Right lung (tissue), 10 donors: ENCODE measurements at places on chromosomes 7 and 10. TPM values are rescaled to one million over a fixed set of nuclear protein-coding genes. Genes with fewer than 3 reads are reported as not detected.

The TRIM4 gene
- polyA plus RNA-seq = 35.0 TPM

The ASZ1 gene
- 0.80 TPM for polyA plus RNA-seq

The SPDYE5 gene
- 3.9 TPM for polyA plus RNA-seq

The RNF148 gene
- 0.53 TPM for polyA plus RNA-seq

The SPAM1 gene
- not detected for polyA plus RNA-seq

The TUBB8 gene
- 0.86 TPM for polyA plus RNA-seq

DNA sequence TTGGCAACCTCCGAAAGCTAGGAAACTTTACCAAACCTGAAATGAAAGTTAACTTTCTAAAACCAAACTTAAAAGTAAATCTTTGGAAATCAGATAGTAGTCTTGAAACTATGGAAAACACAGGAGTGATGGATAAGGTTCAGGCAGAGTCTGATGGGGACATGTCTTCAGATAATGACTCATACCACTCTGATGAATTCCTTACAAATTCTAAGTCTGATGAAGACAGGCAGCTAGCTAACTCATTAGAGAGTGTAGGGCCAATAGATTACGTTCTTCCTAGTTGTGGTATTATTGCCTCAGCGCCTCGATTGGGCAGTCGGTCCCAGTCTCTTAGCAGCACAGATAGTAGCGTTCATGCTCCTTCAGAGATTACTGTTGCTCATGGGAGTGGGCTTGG lies 45.9 kb downstream of the MCMBP start:
- DNase-seq = no peak

DNA sequence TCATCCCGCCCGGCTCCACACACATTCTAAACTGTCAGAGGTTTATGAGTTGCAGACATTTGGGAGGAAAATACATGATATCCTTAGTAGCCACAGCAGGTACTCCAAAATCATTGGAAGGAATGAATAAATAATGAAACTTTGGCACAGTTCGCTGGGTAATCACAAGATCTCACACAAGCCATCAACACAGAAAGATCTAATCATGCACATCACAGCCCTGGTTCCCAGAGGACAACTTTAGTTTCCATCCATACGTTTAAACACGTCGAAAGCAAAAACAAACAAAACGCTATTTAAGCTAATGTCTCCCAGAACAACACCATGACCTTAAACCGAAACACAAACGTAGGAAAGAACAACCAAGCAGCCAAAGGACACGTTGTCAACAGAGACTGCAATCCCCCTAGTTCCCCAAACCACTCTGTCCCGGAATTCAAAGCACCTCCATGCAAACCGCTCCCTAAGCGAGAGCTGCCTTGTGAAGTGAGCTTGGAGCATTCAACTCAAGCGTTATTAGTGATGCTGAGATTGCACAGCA lies 12.3 kb downstream of the SVIL start:
- DNase-seq = no peak

DNA sequence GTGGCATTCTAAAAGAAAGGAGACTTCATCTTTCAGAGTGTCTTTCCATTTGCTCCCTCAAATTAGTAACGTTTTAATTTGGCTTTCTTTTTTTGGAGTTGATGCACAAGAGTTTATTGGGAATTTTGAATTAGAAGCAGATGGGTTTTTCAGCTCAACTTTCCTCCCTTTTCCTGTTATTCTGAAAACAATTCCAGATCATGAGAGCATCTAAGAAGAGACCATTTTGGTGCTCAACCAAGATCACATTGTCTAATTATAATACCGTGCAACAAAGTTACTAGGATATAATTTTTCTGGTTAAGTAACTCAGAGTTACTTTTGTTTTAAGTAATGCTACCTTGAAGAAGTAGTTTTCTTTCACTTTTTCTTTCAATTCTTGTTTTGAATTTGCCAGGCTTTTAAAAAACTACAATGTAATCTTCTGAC lies 396.6 kb upstream of the KLF6 start:
- DNase-seq = no peak

- peak; percentile 85 for DNase-seq
These were observed 1.4 kb upstream of the TRIM8 start for GRCh38 chr10:102642736-102643335.

GRCh38 chr10:43735907-43736306 lies 87.2 kb upstream of the ZNF32 start:
- DNase-seq = no peak

DNA sequence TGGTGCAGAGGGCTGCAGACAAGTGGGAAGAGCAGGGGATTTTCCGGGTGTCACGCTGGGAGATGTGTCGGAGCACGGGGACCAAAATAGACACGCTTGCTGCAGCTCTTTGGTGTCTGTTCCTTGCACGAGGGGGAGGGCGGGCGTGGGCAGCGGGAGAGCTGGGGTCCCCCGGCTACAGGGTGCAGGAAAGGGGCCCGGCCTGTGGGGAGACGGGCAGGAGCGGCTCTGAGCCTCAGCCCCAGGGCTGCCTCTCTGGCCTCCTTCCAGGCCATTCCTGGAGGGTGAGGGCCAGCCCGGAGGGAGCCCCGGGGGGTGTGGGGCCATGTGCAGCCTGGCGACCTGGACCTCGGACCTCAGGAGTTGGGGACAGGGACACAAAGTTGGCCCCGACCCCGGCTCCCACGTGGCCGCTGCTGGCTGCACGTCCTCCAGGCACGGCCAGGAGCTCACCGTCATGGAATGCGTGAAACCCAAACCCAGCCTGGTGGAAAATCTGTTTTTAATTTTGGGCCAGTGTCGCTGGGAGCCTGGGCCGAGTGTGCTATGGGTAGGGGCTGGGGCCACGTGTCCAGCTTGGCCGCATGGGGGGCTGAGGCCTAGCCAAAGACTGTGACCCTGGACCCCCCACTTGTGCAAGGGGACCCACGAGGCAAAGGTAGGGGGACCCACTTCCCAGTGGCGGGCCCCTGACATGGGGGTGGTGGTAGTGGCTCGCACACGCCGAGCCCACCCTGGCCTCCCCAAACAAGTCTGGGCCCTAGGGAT lies 6.6 kb downstream of the TTYH3 start:
- no peak for DNase-seq

- no peak for DNase-seq
These were observed 31.2 kb upstream of the COMTD1 start for GRCh38 chr10:75266945-75267344.

- no peak for DNase-seq
These were observed 196.1 kb downstream of the PTPRN2 start for GRCh38 chr7:158391541-158391940.

DNA sequence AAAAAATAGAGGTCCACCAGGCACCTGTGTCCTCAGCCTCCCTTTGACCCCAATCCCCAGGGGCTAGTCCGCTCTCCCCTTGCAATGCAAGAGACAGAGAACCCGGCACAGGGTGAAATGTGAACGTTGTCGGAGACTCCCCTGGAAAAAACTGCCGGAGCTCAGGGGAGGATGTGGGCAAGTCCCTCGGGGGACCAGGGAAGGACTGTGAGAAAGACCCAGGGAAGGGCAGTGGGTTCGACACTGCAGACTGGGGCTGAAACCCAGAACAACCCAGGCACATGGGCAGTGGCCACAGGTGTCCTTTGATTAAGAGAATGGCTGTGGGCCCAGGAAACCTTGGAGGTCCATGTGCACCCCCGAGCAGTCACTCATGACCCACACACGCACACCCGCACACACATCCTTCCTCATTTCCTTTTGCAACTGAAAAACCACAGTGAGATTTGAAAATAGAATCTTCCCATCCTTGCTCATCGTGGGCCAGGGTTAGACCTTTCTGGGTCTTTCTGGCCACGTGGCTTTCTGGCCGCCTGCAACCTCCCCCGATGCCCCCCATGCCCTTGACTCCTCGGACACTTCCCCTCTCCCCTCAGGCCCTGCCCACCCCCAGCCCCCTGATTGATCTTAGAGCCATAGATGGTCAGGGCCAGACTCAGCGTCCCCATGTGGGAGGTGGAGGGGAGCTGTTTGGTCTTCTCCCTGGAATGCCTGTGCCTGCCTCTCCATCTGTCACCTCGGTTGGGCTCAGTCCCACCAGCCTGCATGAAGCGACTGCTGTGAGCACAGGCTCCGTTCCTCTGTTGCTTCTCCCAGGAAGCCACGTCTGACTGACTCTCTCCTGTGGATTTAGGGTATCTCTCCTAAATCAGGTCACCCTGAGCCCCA lies 7.9 kb downstream of the LAT2 start:
- DNase-seq = no peak

DNA sequence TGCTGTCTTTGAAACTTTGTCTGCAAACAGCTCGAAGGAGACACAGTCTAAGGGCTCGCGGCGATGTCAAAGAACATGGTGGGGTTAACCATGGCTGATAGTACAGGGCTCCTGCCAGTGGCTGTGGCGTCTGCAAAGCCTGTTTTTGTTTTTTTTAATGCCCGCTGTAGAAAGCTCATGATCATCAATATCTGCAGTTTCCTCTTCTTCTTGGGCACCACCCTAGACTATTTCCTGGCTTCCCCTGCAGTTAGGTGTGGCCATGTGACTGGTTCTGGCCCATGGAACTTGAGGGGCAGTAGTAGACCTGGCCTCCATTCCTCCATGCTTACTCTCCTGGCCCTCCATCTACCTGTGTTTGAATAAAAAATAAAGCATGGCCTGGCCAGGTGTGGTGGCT lies 21.8 kb upstream of the SAMD8 start:
- no peak for DNase-seq

DNA sequence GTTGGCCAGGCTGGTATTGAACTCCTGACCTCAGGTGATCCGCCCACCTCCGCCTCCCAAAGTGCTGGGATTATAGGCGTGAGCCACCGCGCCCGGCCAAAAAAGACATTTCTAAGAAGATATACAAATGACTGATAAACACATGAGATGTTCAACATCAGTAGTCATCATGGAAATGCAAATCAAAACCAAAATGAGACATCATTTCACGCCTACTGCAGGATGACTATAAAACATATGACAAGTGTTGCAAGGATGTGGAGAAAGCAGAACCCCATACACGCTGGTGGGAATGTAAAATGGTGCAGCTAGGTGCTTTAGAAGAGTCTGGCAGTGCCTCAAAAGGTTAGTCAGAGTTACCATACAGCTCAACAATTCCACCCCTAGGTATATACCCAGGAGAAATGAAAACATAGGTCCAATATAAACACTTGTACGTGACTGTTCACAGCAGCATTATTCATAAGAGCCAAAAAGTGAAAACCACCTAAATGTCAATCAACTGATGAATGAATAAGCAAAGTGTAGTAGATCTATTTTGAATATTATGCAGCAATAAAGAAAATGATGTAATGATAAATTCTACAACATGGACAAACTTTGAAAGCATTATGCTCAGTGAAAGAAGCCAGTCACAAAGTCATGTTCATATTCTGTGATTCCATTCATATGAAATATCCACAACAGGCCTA lies 24.5 kb downstream of the TMEM209 start:
- DNase-seq = no peak

GRCh38 chr7:130274983-130275591 lies 8.4 kb downstream of the CPA2 start:
- DNase-seq = no peak

DNA sequence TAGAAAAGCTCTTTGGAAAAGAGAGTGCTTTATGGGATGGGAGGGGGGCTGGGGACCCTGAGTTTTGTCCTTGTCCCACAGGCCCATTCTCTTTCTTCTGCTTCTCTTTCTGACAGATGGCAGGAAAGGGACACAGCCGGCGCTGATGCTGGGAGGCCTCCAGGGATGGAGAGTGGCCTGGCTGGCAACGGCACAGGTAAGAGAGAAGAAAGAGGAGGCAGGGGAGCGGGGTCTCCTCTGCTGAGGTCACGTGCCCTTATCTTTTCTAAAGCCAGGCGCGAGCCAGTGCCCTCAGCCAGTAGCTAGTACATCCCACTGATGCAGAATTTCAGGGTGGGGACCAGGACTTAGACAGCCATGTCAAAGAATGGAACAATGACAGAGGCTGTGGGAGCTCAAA lies 9.2 kb downstream of the ZNF775 start:
- DNase-seq = no peak

GRCh38 chr7:36023033-36023560 lies 130.0 kb upstream of the EEPD1 start:
- no peak for DNase-seq

GRCh38 chr7:141715018-141715417 lies 6.9 kb downstream of the WEE2 start:
- no peak for DNase-seq

DNA sequence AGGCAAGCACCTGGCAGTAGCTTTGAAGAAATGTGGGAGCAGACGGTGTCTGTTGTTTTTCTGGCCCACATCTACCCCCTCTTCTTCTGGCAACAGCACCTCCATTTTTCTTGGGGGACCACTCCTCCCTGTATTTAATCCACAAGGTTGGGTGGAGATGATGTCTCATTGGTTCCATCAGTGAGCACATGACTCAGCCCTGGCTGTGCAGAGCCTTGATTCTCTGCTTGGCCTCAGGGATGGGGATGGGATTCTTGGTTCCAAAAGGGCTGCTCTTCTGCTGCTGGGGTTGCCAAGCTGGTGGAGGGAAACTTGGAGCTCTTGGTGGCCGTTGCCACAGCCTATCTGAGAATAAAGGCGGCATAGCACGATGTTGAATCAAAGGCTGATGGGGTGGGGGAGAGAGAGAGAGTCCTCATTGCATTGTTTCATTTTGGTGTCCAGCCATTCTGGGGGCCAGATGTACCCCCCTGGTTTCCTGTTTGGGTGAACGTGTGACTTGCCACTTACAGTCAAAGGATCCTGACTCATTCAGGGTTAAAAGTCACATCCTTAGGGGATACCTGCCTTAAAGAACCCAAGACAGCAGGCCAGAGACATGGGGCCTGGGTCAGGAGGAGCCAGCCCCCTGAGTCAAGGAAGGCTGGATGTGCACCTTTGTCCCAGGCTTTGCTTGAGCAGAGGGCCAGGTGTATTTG lies 25.9 kb downstream of the GRK5 start:
- DNase-seq = no peak

DNA sequence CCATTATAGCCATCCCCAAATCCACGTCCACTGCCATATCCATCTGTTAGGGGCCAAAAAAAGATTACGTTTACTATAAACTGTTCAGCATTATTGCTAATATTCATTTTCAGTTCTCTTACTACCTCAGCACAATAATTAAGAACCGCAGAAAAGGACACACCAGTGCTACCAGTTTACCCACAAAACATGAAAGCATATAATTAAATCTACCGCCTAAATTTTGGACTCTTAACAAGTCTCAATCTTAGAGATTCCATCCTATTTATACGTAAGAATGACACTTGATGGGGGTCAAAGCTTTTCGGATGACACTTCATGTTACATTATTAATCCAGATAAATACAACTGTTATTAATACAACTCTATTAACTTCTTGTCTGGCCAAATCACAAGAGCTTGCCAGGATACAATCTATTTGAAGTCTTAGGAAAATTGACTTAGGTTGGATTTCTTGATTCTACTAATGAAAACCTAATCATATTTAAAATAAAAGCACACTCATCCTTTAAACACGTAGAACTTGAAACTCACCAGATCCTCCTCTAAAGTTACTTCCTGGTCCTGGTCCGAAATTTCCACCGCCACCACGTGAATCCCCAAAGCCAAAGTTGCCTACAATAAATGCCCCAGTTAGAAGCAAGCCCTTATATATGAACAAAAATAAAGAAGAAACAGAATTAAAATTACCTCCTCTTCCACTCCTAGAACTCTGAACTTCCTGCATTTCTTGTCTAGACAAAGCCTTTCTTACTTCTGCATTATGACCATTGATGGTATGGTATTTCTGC lies 4.5 kb downstream of the HNRNPA2B1 start:
- DNase-seq = no peak

- DNase-seq = no peak
These were observed 31.7 kb upstream of the HGF start for GRCh38 chr7:81801532-81801931.
